Upper lobe of left lung (tissue), 6 donors: ENCODE measurements at places on chromosomes 16 and 17.

DNA sequence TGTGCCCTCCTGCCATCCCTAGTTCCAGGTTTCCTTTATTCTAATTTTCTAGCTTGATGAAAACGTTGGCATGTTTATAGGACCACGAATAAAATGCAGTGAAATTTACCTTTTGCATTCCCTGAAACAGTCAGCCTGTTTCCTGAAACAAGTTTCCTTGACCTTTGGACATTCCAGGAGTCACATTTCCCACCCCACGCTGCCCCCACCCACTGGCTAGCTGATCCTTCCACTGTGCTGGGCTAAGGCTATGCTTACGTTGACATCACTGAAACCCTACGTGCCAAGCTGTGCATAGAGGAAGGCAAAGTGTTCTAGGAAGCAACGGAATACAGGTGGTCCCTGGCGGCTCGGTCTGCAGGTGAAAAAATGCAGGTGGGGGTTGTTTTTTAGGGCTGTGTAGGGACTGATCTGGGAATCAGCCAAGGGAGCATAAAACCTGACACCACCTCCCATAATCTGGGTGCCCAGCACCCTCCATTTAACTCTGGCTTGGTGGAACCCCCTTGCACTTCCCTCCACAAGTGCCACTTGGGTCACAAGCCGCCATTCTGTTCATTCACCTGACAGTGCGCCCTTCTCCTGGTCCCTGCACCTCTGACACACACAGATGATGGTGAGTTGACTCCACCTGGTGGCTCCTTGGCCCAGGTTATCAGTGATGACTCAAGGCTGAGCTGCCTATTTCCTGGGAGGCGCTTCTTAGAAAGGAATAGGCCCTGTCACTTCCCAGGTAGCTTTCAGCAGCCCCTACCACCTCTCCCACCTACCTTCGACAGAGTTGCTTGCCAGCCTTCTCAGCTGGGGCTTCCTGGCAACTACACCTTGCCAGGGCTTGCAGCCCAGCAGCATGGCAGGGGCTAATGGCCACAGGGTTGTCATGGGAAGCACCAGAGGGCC, 83.7 kb downstream of the N4BP1 start:
- no peak for DNase-seq
- H3K36me3 ChIP-seq = no peaks in the 10 kb centered on the region
- no peak overlapping the region for H3K27ac ChIP-seq
- no peaks in the 10 kb centered on the region for H3K4me1 ChIP-seq
- H3K27me3 ChIP-seq = no peaks in the 10 kb centered on the region

DNA sequence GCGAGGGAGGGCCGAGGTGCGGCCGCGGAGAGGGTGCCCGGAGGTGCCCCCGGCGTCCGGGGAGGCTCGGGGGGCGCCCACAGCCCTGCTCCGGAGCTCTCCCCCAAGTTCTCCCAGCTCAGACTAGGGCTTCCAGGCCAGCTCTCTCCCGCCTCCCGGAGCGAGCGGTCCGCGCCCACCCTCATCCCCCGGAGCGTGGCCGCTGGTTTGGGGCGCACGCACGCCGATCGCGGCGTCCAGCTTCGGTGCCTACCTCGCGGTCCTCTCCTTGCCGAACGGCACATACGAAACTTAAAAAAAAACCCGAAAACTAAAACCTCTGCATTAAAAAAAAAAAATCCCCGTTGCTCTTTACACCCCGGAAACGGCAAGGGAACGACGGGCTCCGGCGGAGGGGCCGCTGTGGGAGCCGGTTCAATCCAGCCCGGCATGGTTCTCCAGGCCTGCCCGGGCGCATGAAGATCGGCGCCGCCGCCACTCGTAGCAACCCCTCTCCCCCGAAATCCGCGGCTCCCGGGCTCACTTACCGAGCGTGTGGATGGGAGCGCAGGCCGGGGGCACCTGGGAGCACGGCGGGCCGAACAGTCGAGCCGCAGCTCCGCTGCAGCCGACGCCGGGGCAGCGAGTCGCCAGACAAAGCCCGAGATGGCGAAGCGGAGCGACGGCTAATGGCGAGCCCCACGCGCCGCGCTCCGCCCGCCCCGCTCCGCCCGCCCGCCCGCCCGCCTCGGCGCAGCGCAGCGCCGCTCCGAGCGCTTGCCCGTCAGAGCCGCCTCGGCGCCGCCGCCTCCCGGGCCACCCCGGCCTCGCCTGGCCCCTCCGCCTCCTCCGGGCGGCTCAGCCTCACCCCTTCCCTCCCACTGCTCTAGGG, 973 bp upstream of the UBTF start:
- no peak for DNase-seq
- H3K27me3 ChIP-seq = no peaks in the 10 kb centered on the region
- H3K4me1 ChIP-seq = peaks cover 35% of the 10 kb centered on the region

GRCh38 chr17:74078363-74078941, 125.0 kb upstream of the RPL38 start:
- no peaks in the 10 kb centered on the region for H3K27me3 ChIP-seq
- no peak for DNase-seq
- no peak overlapping the region for H3K27ac ChIP-seq
- no peak overlapping the region for H3K4me3 ChIP-seq
- H3K4me1 ChIP-seq = no peaks in the 10 kb centered on the region
- H3K36me3 ChIP-seq = no peaks in the 10 kb centered on the region

GRCh38 chr17:12058535-12058934, 37.9 kb downstream of the MAP2K4 start:
- H3K36me3 ChIP-seq = no peaks in the 10 kb centered on the region
- no peak overlapping the region for H3K27ac ChIP-seq

DNA sequence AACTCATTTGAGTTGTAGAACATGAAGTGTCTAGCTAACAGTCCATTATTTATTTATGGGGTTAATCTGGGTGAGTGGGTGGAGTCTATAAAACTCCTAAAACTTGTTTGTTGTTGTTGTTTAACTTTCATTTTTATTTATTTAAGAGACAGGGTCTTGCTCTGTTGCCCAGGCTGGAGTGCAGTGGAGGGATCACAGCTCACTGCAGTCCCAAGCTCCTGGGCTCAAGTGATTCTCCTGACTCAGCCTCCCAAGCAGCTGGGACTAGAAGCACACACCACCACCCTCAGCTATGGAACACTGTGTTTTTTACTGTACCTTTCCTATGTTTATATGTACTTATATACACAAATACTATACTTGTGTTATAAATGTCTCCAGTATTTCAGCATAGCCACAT, 77.8 kb upstream of the CLEC18B start:
- no peak overlapping the region for H3K27ac ChIP-seq
- no peaks in the 10 kb centered on the region for H3K27me3 ChIP-seq
- no peak overlapping the region for H3K4me3 ChIP-seq
- DNase-seq = no peak
- H3K36me3 ChIP-seq = peaks cover 21% of the 10 kb centered on the region
- H3K4me1 ChIP-seq = no peaks in the 10 kb centered on the region

DNA sequence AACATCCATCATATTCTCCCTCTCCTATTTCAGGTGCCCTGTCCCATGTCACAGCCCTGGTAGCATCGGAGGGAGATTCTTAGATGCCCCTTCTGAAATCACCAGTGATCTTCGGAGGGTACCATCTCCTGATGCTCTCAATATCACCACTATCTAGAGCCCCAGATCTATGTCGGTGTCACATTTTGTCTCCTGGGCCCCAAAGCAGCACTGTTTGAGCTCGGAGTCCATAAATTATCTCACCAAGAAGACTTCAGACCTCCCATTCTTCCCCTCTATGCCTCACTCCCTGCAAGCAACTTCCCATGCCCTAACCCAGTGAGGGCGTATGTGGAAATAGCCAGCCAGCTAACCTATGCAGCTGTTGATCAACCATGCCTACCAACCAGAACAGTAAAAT, 51.5 kb upstream of the NLK start:
- H3K27me3 ChIP-seq = no peaks in the 10 kb centered on the region
- H3K27ac ChIP-seq = no peak overlapping the region
- DNase-seq = no peak
- H3K4me3 ChIP-seq = no peak overlapping the region

DNA sequence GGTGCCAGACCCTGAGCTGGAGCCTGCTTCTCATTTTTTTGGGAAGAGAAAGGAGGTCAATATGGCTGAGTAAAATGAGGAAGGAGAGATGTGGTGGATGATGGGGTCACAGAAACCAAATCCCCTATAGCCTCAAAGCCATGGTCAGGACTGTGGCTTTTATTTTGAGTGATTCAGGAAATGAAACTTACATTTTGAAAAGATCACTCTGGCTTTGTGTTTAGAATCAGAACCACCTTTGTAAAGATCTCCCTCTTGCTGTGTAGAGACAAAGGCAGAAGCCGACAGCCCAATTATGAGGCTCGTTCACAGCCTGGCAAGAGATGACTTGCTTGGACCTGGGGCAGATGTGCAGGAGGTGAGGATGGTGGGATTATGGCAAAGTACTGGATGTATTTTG, 121.6 kb upstream of the ANKFN1 start:
- no peak for DNase-seq
- no peaks in the 10 kb centered on the region for H3K36me3 ChIP-seq
- H3K4me1 ChIP-seq = no peaks in the 10 kb centered on the region
- no peak overlapping the region for H3K4me3 ChIP-seq
- H3K27me3 ChIP-seq = no peaks in the 10 kb centered on the region
- no peak overlapping the region for H3K27ac ChIP-seq

GRCh38 chr17:75853433-75853832, 1.7 kb downstream of the WBP2 start:
- H3K27ac ChIP-seq = peak overlapping the region; percentile 100
- H3K27me3 ChIP-seq = no peaks in the 10 kb centered on the region
- H3K4me1 ChIP-seq = peaks cover 41% of the 10 kb centered on the region
- peaks cover 34% of the 10 kb centered on the region for H3K36me3 ChIP-seq
- DNase-seq = no peak

DNA sequence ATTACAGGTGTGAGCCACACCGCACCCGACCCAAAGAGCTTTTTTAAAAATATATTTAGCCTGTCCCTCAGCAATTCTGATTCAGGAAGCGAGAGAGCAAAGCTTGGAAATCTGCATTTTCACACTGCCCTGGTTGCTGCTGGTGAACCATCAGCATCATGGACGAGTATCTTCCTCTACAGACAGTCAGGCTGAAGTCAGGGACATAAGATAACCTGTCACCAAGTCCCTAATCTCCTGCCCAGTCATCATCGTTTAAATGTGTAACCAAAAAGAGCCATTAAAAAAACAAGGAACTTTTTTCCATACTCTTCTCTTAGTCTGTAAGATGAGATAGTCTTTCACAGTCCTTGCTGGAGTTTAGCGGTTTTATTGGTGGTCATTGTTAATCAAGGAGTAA, 6.7 kb downstream of the PMM2 start:
- no peak overlapping the region for H3K4me3 ChIP-seq
- no peak overlapping the region for H3K27ac ChIP-seq
- H3K27me3 ChIP-seq = no peaks in the 10 kb centered on the region
- no peak for DNase-seq

DNA sequence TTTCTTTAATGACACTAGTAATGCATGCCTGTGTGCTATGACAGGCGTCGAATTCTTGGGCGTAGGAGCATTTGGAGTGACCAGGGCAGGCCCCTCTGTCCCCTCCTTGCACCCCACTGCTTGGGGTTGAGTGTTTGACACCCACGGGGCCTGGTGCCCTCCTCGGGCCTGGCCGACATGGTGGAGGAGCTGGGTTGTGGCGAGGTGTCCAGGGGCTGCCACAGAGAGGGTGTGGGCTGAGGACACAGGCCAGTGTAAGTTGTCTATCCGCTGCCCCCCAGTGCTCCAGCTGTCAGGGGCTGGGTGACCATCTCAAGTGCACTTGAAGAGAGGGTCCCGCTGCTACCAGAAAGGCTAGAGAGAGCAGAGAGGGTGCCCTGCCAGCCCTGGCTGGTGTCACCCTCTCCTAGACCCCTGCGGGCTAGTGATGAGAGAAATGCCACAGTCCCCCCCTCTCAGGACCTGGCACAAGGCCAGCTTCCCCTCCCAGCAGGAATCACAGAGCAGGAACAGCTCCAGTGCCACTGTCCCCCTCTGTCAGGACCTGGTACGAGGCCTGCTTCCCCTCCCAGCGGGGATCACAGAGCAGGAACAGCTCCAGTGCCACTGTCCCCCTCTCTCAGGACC, 30.5 kb downstream of the MGRN1 start:
- H3K36me3 ChIP-seq = peaks cover 48% of the 10 kb centered on the region
- no peaks in the 10 kb centered on the region for H3K27me3 ChIP-seq
- H3K4me3 ChIP-seq = no peak overlapping the region
- no peak for DNase-seq
- peak overlapping the region; percentile 44 for H3K27ac ChIP-seq
- peaks cover 15% of the 10 kb centered on the region for H3K4me1 ChIP-seq

GRCh38 chr17:62718429-62718828, 89.7 kb downstream of the MARCHF10 start:
- H3K36me3 ChIP-seq = no peaks in the 10 kb centered on the region
- no peak overlapping the region for H3K27ac ChIP-seq
- H3K4me1 ChIP-seq = no peaks in the 10 kb centered on the region
- no peak overlapping the region for H3K4me3 ChIP-seq
